ENCODE measurements at places on chromosomes 16 and 17.

DNA sequence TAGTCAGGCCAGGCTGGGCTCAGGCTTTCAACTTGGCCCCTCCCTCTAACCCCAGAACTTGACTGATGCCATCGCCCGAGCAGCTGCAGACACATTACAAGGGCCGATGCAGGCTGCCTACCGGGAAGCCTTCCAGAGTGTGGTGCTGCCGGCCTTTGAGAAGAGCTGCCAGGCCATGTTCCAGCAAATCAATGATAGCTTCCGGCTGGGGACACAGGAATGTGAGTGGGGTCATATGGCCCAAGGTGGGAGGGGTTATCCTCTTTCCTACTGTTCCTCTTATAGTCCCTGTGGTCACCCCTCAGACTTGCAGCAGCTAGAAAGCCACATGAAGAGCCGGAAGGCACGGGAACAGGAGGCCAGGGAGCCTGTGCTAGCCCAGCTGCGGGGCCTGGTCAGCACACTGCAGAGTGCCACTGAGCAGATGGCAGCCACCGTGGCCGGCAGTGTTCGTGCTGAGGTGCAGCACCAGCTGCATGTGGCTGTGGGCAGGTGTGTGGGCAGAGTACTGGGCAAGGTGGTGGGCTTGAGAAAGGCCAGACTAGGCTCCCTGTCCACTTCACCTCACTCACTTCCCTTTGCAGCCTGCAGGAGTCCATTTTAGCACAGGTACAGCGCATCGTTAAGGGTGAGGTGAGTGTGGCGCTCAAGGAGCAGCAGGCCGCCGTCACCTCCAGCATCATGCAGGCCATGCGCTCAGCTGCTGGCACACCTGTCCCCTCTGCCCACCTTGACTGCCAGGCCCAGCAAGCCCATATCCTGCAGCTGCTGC lies 2.1 kb upstream of the NRN1L start:
- DNase-seq = no peak

GRCh38 chr16:67112591-67113399 lies 3.1 kb downstream of the PHAF1 start:
- no peak for DNase-seq

- no peak for DNase-seq
Measured at GRCh38 chr17:40074175-40074512, 11.4 kb downstream of the THRA start.

DNA sequence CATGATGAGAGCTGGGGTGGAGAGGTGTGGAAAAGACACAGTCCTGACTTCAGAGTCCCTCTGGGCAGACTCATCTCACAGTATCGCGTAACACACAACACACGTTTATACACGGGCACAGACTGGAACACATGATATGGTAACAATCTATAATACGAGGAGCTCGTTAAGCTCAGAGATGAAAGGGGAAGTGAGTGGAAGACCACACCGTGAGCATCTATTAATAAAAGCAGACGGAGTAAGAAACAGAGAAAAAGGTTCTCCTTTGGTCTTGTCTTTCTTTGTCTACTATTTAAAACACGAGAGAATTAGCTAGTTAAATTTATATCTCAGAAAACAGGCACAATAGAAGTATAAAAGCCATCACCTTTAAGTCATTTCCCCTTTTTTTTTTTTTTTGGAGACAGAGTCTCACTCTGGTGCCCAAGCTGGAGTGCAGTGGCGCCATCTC lies 13.5 kb downstream of the ANKRD11 start:
- no peak for DNase-seq

GRCh38 chr16:11360641-11361373 lies 15.5 kb downstream of the RMI2 start:
- DNase-seq = no peak

DNA sequence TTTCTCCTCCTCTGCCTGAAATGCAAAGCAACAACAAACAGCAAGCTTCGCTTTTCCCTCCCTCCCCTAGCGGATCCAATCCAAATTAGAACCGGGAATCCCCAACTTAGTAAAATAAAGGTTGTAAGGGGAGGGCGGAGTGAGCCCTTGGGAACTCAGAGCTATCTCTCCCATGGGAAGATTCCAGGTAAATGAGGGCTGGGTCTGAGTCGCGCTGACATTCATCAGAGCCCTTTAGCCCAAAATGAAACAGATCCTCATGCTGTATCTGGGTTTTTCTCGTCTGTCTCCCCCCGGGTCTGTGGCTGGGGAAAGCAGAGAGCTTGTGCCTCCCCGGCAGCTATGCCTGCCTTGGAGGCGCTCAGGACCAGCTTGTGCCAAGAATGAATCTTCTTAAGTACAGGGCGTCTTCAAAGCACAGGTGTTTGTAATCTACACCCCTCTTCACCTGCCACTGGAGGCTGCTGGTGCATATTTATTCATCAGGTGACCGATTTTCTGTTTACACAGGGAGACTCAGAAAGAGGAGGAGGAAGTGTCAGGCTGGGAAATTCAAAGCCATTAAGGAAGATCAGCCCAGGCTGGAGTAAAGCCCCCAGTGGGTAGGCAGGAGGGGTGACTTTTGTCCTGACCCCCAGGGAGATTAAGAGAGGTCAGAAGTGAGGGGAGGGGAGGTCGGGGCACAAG lies 55.0 kb upstream of the GSE1 start:
- DNase-seq = no peak

Measured in ACHN (cell line).